Sciatic nerve (tissue), 2 donors: ENCODE measurements at places on chromosomes 7 and 10.

GRCh38 chr10:31242902-31243301 is 76.1 kb upstream of the ZEB1 start:
- no peak for DNase-seq

DNA sequence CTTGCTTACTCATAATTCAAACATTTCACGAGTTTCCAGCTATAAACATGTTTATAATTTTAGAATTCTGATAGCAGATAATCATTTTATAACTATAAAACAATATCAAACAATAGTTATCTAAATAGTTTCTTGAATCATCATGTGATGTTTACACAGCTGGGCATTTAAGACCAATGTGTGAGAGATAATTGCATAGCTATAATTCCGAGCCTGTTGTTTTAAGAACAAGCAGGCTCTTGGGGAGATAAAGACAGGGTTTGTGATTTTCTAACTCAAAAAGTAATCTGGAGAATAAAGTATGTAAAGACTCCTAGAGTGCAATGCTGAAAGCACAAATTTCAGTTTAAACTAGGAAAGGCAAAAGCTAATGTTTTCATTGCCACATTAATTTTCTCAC is 331.2 kb downstream of the LRRTM3 start:
- no peak for DNase-seq

DNA sequence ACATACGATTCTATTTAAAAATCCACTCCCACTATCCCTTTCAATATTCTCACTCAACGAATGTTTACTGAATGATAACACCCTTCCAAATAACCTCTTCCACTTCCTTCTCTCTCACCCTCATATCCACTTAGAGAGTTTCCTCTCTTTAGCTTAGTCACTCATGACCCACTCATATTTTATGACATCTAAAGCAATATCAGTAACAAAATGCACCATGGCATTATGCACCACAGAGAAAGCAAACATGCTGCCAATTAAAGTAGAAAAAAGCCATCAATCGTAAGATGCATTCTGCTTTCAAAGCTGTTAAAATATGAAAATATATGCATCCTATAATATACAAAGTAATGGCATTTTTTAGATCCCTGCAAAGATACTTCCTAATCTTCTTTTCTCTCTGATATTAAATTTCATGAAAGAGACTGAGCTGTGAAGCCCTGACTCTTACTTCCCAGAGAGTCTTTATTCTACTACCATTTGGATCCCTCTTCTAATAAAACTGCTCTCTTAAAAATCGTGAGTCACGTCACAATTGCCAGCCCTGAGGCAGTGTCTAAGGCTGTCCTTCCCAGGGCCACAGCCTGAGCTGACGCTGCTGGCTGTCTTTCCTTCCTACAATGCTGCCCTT is 283.0 kb upstream of the KLF6 start:
- no peak for DNase-seq

- no peak for DNase-seq
Observed at GRCh38 chr7:136677471-136678365, 190.7 kb upstream of the CHRM2 start.

GRCh38 chr10:87842776-87843497 is 20.4 kb downstream of the KLLN start:
- DNase-seq = no peak

DNA sequence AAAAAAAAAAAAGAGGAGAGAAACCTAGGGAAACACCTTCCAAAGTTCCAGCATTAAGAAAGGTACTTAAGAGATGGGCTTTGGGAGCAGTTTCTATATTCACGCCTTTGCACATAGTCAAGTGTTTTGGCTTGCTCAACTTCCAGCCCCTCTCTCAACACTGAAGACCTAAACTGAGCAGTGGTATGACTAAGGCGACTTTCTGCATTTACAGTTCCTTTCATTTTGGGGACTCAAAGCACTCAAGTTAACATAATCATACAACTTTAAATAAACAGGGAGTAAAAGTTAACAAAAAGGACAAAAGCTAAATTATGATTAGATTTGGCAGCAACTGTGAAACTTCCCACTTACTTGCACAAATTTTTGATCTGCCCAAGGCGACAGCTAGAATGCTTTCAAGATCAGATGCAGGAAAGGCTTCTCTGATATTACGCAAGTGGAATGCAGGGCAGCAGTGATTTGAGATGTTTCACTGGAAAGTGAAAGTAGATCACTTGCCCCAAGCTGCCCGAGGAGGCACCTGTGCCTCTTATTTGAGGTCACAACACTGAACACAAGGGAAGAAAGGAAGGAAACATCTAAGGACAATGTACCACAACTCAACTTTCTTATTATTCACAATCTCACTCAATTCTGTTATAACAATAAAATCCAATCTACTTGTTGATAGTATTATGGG is 199.5 kb downstream of the SKAP2 start:
- no peak for DNase-seq

DNA sequence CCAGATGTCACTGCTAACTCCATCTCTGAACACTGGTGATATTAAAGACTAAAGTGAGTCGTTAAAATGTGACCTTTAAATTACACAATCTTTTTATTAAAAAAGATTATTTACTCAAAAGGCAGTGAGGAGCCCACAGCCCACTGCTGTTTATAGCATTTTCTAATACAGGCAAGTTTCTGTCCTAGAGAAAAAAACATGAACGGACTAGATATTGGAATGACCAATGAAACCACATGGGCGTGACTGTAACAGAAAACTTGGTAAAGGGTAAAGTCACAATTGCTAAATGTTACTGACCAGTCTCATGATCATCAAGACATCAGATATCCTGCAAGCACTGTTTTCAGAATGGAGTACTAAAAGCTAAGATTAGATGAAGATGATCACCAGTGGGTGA is 78.7 kb downstream of the FEZF1 start:
- DNase-seq = no peak
